NCI-H187 treated with DMSO at 0.1 percent for 48 hours (cell line): ENCODE measurements at places on chromosomes 7 and 10.

- DNase-seq, result no peak
These were observed 73.2 kb upstream of the ST8SIA6 start for GRCh38 chr10:17527514-17528146.

DNA sequence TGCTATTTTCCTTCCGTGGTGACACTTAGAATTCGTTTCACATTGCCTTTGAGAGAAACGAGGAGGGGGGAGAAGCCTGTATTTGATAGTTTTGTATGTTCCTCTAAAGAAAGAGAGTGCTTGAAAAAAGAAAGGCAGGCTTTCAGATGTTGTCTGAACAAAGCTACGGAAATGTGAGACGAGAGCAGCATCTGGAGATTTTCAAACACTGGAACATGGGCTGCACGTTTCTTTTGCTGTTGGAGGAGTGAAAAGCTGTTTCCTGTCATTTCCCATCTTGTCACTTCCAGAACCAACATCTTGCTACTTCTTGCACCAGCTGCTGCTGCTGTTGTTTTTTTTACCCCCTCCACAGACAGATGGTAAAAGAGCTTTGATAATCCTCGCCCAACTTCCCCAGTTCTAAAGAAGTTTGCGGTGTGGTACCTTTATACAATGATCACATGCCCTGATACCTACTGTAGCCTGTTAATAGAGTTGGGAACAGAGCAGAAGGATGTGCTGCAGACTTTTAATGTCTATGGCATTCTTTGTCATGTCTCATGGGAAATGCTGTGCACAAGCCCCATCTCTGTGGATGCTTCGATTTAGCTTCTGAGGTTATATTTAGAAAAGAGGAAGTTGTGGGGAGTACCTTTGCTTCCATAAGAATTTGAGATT lies 408.1 kb downstream of the AUTS2 start:
- no peak for DNase-seq

DNA sequence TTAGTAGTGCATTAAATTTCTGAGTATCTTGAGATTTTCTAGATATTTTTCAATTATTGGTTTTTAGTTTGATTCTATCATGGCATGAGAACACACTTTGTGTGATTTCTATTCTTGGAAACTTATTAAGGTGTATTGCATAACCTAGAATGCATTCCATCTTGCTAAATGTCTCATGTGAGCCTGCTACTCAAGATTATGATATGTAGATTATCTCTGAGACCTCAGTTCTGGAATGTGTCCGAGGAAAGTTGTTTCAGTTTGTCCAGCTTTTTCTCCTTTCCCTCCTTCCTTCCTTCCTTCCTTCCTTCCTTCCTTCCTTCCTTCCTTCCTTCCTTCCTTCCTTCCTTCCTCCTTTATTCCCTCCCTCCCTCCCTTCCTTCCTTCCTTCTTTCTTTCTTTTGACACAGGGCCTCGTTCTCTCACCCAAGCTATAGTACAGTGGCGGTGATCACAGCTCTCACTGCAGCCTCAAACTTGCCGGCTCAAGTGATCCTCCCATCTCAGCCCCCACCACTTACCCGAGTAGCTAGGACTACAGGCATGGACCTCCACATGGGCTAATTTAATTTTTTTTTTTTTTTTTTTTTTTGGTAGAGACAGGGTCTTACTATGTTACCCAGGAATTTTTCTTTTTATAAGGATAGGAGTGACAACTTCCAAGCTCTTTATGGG lies 7.6 kb downstream of the ITPRID1 start:
- no peak for DNase-seq

- DNase-seq, result no peak
These were observed 9.5 kb downstream of the SLC13A1 start for GRCh38 chr7:123190109-123190831.

DNA sequence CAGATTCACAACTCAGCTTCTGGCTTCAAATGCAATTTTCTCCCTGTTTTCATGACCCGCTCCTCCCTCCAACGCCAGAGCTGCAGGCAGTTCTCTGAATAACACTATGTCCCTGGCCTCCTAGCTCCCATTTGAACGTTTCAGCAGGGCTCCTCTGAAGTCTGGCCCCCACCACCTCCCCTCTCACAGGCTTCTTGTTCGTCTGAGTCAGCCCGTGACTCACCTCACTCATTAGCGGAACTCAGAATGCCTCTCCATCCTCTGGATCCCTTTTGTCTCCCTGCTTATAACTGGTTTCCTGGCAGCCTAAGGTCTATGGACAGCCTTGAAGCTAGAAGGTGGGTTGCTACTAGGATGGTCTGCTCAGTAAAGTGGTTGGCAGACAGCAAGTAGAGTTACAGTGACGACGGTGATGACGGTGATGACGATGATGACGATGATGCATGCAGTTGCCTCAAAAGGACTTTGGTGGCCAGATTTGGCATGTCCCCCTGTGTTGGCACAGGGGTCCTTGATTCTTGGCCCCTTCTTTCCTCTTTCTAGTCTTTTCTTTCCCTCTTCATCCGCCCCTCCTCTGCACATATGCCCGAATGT lies 83.3 kb upstream of the MKLN1 start:
- DNase-seq, result no peak

DNA sequence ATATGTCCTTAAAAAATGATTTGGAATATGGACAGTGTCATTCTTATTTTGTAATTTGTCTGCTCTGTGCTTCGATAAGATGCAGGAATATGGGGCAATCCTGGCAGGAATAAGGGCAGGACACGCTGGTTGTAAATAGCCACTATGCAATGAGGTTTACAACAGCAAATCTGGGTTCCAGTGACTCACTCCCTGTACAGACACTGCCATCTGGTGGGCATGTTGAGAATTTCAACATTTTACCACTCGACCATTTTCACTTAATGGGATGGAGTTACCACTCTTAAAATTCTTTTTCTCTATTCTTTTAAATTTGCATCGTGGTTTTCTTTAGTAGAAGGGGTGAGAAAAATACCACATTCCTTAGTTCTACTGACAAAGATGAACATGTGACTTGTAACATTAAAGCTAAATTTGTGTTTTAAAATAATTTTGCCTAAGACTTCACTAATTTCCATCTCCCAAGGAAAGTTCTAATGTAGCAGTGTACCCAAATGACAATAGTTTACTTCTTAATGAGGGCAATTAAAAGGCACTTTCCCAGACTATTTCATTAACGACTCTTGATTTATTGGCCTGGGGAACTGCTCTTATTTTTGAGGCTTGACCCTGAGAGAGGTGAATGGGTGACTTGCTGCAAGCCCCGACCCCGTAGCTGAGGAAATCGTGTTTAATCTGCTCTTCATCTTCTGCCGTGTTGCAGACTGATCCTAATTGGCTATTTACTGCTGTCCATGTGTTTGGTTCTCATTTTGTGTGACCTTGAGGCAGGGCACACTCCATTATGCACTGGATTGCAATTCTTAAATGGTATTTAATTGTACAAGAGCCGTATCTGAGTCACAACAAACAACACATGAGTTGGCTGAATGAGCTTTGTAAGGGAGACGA lies 173.6 kb upstream of the IMMP2L start:
- DNase-seq, result peak; percentile 40

DNA sequence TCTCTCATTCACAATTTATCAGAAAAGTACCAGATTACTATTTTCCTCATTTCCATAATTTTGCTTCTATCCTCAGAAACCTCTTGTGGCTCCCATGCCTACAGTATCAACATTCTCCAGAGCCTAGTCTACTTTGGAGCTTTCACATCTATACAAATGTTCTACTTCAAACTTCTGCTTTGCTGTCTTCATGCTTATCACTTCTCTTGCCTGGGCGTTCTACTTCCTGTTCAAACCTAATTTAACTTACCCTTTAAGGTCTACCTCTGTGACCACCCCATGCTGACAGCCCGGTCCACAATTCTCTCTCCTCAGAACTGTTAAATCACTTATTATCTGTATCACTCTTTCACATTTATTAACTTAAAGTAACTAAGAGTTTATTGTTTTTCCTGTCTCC lies 6.1 kb upstream of the PTPN12 start:
- DNase-seq, result no peak

GRCh38 chr10:116211682-116212081 lies 61.3 kb downstream of the GFRA1 start:
- DNase-seq, result no peak

DNA sequence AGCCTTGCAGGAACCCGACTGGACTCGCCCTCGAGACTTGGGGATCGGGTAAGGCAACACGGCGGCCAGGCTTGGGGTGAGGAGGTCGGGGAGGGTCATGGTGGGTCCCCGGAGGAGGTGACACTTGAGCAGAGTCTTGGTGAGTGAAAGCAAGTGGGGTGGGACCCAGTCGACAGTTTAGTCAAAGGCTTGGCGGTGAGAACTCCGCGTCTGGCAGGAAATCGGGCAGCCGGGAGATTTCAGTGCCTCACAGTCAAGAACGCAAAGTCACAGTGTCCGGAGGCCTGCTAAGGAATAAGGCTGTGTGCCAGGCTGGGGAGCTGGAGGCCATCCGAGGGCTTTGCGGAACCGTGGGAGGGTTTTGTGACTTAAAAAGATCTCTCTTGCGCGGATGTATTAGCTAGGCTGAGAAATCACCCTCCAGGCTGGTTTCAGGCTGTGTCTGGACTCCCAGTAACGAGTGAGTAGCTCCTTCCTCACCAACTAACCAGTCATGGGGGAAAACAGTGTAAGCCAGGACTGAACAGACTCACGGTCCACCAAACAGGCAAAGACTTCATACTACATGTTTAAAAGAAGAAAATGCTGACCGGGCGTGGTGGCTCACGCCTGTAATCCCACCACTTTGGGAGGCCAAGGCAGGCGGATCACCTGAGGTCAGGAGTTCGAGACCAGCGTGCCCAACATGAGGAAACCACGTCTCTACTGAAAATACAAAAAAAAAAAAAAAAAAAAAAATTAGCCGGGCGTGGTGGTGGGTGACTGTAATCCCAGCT lies 613 bp downstream of the AP5Z1 start:
- no peak for DNase-seq

DNA sequence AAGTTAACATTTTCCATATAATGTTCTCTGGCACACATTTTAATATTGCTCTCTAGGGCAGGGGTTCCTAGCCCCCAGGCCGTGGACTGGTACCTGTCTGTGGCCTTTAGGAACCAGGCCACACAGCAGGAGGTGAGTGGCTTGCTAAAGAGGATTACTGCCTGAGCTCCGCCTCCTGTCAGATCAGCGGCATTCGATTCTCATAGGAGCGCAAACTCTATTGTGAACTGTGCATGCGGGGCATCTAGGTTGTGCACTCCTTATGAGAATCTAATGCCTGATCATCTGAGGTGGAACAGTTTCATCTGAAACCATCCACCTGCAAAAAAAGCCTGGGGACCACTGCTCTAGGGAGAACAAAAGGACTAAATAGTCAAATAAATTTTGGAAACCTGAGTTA lies 65.7 kb downstream of the EXOC6 start:
- DNase-seq, result no peak

- no peak for DNase-seq
These were observed at the start of gene SLC16A9 for GRCh38 chr10:59709395-59710125. Gene SLC16A9, minus strand, starts transcription at chr10:59709850. Its CDS starts 25,559 bp downstream, at chr10:59684291.

DNA sequence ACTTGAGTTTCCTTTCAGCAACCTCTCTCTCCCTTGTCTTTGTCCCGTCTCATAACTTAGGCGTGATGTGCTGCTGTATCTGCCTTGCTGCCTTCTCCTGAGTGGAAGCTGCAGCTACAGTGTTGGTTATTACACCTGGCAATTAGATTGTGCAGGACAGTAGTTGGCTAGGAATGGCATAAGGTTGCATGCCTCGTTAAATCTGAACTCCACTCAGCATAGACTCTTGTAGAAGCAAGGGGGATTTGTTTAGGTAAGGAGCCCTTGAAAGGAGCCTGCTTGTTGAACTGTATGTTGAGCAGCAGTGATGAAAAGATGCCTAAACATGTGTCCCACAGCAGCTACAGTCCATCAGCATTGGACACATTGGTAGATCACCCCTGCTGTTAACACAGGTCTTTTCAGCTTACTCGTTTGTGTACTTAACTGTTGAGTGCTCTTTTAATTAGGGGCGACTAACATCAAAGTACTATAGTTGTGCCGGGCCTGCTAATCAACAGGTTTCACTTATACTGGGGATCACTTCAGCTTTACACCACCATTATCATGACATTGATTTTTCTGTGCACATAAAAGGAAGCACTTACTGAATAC lies 225.0 kb downstream of the AUTS2 start:
- DNase-seq, result peak; percentile 96

DNA sequence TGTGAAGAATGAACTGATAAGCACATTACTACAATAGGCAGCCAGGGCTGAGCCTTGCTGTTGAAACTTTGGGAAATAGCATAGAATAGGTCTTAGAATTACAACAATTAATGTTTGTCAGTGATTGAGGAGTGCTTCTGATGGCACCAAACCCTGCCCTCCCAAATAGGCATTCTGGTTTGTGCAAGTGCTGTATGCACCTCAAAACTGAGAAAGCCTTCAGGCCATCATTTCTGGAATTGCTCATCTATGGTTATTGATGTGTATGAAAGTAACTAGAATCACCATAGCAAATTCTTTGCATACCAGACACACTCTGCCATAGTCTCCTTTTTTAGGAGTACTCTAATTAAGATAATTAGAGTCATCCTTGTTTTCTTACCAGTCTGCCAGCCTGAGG lies 585.0 kb upstream of the MBL2 start:
- no peak for DNase-seq

DNA sequence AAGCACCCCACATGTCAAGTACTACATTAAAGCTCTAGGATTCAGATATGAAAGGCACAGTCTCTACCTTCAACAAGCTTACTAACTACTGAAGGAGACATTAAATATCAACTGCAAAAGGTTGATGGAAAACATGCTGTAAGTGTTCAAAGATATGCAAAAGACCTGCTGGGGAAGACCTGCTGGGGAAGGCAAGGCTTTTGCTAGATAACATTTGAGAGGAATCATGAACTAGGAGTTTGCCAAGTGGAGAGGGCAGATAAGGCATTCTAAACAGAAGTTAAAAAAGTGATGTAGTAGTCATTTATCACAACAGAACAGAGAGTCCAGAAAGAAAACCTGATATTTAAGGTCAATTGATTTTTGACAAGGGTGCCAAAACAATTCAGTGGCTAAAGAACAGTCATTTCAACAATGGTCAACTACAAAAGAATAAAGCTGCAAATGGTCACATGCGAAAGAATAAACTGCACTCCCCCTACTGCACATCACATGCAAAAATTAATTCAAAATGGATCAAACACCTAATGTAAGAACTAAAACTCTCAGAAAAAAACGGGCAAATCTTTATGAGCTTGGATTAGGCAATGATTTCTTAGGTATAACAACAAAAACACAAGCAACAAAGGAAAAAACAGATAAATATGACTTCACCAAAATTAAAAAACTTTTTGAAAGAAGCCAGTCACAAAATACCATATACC lies 23.0 kb upstream of the MSS51 start:
- DNase-seq, result no peak
